ENCODE measurements at places on chromosomes 2 and 18.

DNA sequence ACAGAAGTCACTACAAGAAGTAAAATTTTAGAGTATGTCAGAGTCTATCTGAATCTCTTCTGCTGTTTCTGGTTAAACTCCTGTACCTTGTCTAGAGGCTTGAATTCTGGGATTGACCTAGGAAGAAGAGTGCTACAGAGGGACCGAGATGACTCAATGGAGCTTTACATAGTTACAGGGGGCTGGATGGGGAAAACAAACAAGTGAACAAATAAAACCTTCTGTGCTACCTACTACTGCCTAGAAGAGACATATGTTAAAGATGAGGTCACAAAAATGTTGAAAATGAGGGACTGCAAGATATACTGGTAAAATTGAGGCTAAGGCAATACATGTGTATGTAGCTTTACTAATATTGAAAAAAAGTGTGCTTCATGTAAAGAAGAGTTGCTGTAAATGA is 265.4 kb upstream of the TFPI start:
- no peak for DNase-seq

GRCh38 chr2:240794178-240794721 is 25.8 kb downstream of the KIF1A start:
- DNase-seq = no peak

DNA sequence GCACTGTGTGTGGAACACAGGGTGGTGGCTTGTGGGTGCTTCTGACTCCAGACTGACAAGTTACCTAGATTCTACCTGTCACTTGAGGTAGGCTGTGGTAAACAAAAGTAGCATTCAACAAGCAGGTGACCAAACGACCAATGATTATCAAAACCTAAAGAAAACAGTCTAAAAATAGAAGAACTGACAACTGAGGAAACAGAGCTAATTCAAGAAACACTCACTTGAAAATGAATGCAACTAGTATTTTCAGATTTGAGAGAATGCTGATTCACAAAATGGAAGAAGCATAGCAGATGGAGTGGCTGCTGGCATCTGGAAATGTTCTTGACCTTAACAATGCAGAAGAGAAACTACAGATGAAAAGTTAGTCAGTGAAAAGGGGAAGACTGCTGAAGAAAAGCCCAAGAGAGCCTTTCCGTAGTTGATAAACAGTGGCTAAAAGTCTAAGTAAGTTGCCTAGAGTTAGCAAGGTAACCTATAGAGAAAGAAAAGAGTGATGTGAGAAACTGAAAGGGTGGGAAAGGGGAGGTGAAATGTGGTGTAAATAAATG is 170.4 kb downstream of the NCK2 start:
- DNase-seq = no peak

DNA sequence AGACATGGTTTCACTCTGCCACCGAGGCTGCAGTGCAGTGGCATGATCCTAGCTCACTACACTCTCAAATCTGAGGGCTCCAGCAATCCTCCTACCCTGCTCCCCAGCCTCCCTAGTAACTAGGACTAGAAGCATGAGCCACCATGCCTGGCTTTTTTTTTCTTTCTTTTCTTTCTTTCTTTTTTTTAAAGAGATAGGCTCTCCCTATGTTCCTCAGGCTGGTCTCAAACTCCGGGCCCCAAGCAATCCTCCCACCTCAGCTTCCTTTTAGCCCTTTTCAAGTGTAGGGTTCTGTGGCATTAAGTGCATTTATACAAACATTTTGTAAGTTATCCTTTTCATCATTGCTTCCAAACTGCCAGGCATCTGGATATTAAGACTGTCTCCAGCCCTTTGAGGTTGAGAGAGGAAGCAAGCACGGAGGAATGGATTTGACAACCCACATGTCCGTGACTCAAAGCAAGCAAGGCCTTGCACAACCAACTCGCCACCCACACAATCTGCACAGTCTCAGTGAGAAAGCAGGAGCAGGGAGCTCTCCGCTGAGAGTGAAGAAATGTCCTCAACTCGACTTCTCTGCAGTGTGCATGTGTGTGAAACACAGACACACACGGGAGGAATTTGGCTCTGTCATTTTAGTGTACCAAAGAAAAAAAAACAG is 65.6 kb downstream of the ATP8B1 start:
- no peak for DNase-seq
